ENCODE measurements at places on chromosomes 5 and 9.

GRCh38 chr5:177366528-177367322 is 9.0 kb downstream of the RGS14 start:
- no peak for DNase-seq

DNA sequence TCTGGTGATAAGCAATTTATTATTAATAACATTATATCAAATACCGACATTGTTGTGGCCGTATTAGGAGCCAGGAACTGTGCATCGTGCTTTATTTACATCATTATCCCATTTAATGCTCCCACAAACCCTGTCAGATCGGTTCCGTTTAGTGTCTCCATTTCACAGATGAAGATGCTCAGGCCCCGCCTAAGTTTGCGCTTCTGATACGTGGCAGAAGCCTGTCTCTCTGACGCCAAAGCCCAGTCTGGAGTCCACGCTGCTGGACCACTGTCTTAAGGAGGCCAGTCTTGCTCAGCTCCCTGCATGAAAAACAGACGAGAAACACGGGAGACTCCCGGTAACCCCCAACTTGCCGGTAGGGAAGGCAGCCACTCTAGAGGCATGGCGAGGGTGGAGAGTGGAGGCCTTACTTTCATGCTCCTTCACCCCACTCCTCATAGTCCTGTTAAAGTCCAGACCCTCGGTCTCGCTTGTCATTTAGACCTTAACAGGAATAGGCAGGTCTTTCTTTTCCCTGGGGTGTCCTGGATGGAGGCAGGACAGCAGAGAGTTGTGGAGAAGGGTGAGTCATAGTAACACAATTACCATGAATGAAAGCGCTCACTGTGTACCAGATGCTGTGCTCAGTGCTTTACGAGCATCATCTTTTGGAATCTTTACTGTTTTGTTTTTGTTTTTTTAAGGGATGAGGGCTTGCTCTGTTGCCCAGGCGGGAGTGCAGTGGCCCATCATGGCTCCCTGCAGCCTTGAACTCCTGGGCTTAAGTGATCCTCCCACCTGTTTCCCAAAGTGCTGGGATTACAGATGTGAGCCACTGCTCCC is 872 bp downstream of the TXNDC15 start:
- no peak for DNase-seq

DNA sequence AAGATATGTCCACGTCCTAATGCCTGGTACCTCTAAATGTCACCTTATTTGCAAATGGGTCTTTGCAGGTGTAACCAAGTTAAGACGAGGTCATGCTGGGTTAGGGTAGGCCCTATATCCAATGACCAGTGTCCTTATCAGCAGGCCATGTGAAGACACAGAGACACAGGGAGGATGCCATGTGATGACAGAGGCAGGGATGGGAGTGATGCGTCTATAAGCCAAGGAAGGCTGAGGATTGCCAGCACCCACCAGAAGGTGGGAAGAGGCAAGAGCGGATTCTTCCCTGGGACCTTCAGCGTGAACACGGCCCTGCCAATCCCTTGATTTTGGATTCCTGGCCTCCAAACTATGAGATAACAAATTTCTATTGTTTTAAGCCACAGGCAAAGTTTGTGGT is 123.4 kb upstream of the CXCL14 start:
- no peak for DNase-seq

GRCh38 chr5:100772006-100772405 is 131.1 kb downstream of the ST8SIA4 start:
- DNase-seq: no peak

GRCh38 chr5:83001796-83002381 is 75.3 kb downstream of the TMEM167A start:
- no peak for DNase-seq

- no peak for DNase-seq
Measured at GRCh38 chr5:94181895-94182294, 436.5 kb downstream of the KIAA0825 start.

- no peak for DNase-seq
Measured at GRCh38 chr5:95274011-95274410, 10.9 kb downstream of the MCTP1 start.

DNA sequence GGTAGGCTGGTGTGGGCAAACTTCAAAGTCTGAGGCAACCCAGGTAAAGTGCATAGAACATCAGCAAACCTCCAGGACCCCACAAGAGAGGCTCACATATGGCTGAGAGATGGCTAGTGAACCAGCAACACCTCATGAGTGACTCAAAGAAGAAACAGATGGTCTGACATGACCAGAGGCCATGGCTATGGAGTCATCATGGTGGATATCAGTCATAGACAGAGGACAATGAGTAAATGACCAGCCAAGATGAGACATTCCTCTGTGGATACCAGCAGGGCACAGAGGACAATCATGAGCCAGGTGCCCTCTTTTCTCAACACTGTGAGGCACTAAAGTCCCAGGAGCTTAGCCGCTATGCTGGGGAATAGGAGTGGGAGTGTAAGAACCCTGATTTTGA is 180.8 kb downstream of the RASEF start:
- DNase-seq: no peak

GRCh38 chr5:69492923-69493395 is 369 bp downstream of the OCLN start:
- DNase-seq: no peak

DNA sequence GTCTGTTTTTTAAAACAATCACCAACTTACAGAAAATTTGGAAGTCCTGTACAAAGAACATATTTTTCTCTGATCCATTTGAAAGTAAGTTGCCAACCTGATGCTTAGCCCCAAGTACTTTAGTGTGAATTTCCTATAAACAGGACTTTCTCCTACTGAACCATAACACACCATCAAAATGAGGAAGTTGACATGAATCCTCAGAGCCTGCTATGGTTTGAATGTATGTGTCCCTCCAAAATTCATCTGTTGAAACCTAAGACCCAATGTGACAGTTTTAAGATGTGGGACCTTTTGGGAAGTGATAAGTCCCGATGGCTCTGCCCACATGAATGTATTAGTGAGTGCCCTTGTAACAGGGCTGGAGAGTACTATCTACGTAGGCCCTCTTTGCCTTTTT is 6.4 kb upstream of the ACOT12 start:
- no peak for DNase-seq

DNA sequence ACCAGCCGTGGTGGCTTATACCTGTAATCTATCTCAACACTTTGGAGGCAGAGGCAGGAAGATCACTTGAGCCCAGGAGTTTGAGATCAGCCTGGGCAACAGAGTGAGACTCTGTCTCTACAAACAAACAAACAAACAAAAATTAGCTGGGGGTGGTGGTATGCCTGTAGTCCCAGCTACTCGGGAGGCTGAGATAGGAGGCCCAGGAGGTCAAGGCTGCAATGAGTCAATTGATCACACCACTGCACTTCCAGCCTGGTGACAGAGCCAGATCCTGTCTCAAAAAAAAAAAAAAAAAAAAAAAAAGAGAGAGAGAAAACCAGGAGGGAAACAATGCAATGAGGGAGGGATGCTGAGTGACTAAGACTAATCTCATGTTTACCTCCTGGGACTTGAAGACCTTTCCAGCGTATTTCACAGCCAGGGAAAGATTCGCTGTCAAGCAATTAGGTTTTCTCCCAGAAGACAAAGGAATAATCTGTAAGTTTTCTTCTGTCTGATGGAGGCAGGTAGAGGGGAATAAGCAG is 51.1 kb upstream of the MIER3 start:
- no peak for DNase-seq

DNA sequence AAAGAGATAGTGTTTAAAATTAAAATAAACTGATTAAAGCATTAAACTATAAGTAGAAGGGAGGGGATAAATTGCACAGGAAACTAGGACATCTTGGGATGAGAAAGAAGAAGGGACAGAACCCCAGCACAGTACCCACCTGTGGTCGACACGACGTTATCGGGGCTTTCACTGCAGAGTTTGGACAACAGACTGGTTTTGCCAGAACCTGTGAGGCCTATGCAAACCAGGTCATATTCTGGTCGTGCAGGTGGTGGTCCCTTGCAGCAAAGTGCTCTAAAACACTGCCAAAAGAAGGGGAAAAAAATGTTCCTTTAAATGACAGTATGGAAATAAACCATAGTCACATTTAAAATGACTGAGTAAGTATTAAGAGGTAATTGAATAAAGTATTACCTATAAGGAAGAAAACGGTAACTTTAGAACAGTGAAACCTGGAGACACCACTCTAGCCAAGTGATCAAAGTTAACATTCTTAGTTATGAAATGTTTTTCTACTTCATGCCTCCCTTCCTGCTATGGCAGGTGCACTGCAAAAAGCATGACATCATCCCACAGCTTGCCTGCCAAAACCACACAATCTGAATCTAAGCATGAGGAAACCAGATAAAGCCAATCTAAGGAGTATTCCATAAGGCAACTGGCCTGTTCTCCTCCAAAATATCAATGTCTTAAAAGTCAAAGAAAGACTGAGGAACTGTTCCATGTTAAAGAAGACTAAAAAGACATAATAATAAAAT is 138.6 kb downstream of the ARL15 start:
- no peak for DNase-seq

DNA sequence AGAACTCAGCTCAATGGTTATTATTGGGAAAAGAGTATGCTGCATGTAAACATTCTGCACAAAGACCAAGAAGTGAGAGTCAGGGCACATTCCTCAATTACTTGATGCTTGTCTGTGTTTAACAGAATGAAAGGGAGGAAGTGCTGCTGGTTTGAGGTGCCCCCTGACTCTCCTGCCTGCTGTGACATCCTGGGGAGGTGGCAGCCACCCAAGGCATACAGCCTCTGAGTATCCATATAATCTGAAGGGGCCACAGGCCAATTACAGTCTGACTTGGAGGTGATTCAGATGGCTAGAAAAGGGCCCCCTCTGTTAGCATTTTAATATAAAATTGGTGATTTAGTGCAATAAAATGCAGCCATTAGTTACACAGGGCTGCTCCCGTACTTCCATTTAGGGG is 313.8 kb downstream of the ASTN2 start:
- no peak for DNase-seq

DNA sequence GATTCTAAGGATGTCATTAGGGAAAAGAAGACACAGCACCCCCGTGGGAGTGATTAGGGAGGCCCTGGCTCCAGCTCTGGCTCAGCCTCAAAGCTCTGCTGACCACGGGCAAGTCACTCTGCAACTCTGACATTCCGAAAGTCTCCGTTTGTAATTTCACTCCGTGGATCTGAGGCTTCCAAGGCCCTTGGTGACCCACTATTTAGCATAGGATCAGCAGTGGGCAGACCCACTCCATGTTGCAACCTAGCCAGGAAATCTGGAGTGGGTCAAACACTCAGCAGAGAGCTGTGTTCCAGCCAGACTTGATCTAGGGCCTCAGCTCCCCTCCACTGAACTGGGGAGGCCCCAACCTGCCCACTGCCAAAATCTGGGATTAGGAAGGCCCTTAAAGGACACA is 11.8 kb downstream of the PHF19 start:
- no peak for DNase-seq

- peak; percentile 96 for DNase-seq
Measured at GRCh38 chr9:28024676-28025075, 451.4 kb upstream of the C9orf72 start.

DNA sequence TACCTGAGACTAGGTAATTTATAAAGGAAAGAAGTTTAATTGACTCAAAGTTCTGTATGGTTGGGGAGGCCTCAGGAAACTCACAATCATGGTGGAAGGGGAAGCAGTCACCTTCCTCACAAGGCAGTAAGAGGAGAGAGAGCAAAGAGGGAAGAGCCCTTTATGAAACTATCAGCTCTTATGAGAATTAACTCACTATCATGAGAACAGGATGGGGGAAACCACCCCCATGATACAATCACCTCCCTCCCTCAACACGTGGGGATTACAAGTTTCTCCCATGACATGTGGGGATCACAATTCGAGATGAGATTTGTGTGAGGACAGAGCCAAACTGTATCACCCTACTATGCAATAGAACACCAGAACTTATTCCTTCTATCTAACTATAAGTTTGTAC is 27.9 kb downstream of the CD274 start:
- DNase-seq: no peak

DNA sequence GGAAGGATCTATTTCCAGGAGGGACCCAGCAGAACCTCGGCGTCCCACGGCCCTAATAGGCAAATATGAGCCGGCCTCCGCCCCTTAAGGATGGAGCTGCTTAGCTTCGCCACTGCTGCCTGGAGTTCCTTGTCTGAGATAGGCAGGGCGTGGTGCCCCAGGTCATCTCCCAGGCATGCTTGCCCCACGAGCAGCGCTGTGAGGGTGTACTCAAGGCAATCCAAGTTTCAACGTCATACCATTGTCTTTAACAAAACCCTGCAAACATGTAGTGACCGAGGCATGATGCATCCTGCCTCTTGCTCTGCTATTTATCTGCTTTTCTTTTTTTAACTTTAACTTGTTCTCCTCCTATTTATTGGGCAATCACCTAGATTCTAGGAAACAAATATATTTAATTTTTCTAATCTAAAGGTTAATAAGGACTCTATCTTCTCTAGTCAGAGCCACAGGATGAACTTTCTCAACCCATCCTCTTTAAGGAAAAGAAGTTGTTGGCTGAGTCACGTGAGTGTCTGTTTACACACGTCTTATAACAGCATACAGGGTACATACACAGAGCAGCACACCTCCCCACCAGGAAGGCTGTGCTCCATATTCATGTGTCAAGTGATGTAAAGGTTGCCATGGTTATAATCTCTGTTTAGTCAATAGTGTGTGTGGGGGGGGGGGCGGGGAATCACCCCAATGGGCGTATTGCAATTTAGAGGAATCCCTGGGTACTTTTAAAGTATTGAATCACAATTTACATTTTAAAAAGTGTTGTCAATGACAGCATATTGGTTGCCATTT is 27.3 kb upstream of the ZSWIM6 start:
- no peak for DNase-seq

DNA sequence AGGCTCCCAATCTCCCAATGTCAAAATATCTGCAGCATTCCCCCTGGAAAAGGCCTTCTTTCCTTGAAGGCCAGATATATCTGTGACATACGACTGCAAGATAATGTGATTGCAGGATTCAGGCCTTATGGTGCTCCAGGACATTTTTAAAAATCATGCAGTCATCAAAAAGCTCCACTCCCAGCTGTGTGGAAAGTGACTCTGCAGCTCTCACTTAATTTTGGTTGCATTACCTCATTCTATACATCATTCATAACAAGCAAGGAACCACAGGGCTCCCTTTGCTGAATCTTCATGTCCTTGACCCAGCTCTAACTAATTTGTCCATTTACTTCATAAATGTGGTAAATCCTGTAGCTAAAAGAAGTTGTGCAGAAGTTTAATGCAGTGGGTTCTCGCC is 386.2 kb upstream of the SLC30A5 start:
- no peak for DNase-seq

- DNase-seq: no peak
Measured at GRCh38 chr9:133661846-133662540, 25.8 kb downstream of the DBH start.

GRCh38 chr5:89064054-89064453 is 181.1 kb upstream of the MEF2C start:
- DNase-seq: no peak

- no peak for DNase-seq
Measured at GRCh38 chr5:39115644-39116343, 41.6 kb upstream of the RICTOR start.

DNA sequence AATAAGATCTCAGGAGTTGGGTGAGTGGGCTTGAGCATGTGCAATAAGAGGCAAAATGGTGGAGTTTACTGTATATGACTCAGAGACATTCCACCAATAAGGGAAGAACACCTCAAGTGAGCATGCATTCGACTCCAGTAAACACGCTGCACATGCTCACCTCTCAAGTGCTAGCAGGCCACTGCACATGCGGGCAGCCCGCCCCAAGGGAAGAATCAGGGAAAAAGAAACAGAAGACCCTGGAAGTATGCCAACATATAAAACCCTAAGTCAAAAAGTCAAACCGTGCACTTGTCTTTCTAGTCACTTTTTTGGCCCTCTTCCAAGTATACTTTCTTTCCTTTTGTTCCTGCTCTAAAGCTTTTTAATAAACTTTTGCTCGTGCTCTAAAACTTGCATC is 245.3 kb upstream of the RASA1 start:
- no peak for DNase-seq
